ENCODE measurements at places on chromosomes 4 and X.

- DNase-seq = no peak
Measured at GRCh38 chr4:18676526-18676915, 655.0 kb upstream of the LCORL start.

DNA sequence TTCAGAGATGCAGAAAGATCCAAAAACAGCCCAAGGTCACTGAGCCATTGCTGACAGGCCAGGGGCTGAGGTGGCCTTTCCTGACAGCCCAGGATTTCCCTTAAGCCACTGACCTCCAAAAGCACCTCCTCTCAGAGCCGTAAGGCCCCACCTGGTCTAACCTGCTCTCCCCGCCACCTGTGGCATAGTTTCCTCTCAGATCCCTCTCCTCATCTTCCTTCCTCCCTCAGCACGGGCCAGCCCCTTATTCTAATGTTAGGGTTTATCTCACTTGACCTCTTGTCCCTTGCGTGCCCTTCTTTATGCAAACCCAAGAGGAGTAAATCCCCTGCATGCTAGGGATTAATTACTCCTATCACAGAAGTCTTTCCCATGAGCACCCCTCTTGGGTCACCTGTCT lies 113.0 kb downstream of the RBM47 start:
- DNase-seq = no peak

DNA sequence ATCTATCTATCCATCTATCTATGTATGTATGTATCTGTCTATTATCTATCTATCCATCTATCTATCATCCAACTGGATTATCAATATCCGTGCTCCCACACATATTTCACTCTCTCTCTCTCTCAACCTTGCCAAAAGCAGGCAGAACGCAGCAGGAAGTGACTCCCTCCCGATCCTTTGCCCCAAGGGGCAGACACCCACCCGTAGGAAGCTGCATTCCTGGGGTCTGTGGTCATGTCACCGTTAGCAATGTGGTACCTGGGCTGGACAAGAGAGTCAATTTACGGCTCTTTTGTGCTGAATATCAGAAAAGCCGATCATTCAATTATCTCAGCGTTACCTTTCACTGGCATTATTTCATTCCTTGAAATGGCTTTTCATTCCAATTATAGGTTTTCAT lies 119.6 kb upstream of the PPP2R3B start:
- DNase-seq = no peak

DNA sequence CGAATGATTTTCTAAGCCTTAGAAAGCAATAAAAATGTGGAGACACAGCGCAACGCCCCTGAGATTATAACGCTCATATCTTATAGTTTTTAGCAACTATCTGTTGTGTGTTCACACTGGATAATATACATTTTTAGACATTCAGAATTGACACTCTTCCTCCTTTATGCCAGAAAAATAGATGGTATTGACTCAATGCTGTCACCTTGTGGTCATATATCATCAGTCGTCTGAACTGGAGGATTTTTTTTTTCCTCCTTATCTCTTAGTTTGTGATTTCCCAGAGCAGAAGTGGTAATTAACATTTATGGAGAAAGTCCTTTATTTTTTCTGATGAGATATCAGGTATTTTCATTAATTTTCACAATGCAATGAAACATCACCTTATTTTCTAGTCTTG lies 759.6 kb downstream of the RAB28 start:
- no peak for DNase-seq

DNA sequence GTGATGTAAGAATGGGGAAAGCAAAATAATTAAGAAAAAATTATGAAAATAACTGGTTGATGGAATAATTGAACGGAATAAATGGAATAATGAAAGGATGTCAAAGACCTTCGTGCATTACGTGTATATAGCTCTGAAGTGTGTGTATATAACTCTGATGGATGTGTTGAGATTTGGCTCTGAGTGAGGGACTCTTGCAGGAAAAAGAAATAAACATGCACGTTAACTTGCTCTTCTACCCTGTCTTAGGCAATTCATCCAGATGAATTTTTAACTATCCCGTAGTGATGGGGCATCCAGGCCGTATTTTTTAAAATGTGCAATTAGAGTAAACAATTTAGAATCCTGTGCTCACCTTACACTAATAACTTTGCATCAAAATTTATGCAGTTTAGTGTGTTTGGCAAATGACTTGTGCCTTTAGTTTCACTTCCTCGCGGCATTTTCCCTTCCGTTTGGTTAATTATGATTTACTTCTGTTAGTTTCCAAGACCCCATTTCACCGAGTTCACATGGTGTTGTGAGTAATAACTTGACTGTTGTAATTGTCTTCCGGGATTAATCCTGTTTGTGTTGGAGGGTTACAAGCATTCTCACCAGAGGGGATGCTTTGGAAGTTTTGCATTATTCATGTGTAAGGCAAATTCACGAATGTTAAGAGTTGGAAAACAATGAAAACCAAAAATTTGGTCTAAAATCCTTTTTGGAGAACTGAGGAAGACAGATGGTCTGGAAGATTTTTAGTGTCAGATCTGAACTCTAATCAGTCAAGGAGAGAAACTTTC lies 256.5 kb upstream of the FAT1 start:
- DNase-seq = no peak

GRCh38 chrX:113514906-113515305 lies 674.3 kb upstream of the AMOT start:
- DNase-seq = no peak

GRCh38 chrX:112714357-112714918 lies 34.7 kb upstream of the LHFPL1 start:
- no peak for DNase-seq

- DNase-seq = peak; percentile 49
Measured at GRCh38 chrX:19554786-19555185, 39.5 kb upstream of the MAP3K15 start.

DNA sequence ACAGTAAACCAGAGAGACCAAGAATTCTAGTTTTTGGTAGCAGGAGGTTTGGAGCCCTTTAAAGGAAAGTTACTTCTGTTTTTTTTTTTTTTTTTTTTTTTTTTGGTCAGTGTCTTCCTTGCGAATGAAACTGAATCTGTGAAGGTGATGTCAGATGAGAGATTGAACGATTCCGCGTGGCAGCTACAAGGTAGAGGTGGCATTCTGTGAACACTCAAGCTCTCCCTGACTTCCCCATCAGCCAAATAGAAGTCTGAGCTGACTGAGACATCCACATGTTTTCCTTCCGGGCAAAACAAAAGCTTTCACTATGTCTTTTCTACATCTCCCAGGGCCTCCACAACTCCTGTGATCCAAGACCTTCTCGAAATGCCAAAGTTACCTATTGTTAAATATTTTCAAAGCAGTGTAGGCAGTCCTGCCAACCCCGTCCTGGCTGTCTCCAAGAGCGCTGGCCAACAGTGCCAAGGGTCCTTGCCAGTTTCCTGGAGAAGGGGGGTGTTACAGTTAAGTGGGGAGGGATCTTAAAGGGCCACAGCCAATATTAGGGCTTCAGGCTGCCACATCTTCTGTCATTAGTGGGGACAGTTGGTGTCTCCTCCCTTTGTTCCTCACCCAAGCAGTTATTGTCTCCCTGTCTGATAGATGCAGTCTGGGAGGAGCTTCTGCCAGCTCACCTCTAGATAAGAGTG lies 102.9 kb upstream of the SLC34A2 start:
- DNase-seq = no peak

- DNase-seq = no peak
Measured at GRCh38 chrX:149073479-149073878, 431.6 kb downstream of the IDS start.

DNA sequence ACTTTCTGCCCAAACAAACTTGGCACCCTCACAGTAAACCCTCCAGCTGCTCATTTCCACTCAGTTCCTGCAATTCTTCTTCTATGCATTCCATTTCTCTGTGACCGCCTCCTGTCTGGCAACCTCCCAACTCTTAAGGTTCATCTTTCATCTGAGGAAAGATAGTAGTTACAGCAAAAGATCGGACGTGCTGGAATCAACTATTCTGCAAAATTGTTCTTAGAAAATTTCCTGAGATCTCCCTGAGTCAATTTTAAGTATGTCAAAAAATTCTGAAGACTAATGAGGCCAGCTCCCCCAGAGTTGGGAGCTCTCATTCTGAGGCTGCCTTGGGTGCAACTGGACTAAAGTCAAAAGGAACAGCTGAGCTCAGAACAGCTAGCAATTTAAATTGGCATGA lies 1026.0 kb downstream of the ADGRL3 start:
- DNase-seq = no peak

DNA sequence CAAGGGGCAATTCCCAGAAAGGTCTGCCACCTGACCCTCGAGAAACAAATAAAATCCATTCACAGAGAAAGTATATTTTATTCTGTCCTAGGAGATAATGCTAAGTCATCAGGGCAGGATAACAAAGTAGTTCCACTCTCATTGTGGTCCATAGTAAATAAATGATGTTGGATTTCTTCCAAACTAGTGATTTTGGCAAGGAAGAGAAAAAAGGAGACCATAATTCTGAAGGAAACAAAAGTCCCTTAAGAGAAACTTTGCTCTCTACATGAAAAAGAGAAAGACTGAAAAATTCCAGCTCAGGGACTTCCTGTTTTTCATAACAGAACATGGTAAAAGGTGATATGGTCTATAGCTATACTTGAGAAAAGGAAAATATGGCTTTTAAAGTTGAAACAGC lies 71.5 kb upstream of the DDX60 start:
- DNase-seq = no peak

DNA sequence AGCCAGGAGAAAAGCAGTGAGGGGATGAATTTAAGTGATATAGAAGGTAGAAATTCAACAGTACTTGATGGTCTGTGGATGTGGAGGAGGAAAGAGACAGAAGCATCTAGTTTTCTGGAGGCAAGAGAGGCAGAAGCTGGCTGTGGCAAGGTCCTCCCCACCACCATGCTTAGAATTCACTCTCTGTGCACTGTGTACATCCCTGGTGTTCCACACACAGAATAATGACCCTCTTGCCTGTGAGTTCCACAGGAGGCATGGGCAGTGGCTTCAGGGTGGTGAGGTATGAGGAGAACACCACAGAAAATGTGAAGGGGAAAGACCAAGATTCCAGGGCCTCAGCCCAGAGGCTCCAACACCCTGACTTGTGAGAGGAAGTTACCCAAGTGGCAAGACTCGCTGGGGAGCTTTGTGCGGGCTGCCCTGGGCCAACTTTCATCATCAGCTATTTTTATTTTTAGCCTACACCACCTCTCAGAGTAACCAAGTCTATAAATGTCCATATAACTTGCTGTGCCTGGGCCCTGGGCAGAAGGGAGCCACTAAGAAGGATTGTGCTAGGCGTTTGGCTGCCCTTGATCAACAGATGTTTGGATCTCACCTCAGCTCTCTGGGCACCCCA lies 7.8 kb upstream of the INTS6L start:
- DNase-seq = no peak

GRCh38 chr4:98706200-98706813 lies 47.9 kb upstream of the TSPAN5 start:
- DNase-seq = no peak

GRCh38 chrX:68685685-68686084 lies 38.2 kb downstream of the STARD8 start:
- DNase-seq = no peak

- no peak for DNase-seq
Measured at GRCh38 chrX:1493412-1493811, 40.7 kb upstream of the ASMTL start.

- DNase-seq = no peak
Measured at GRCh38 chr4:55078987-55079386, 46.4 kb downstream of the KDR start.

DNA sequence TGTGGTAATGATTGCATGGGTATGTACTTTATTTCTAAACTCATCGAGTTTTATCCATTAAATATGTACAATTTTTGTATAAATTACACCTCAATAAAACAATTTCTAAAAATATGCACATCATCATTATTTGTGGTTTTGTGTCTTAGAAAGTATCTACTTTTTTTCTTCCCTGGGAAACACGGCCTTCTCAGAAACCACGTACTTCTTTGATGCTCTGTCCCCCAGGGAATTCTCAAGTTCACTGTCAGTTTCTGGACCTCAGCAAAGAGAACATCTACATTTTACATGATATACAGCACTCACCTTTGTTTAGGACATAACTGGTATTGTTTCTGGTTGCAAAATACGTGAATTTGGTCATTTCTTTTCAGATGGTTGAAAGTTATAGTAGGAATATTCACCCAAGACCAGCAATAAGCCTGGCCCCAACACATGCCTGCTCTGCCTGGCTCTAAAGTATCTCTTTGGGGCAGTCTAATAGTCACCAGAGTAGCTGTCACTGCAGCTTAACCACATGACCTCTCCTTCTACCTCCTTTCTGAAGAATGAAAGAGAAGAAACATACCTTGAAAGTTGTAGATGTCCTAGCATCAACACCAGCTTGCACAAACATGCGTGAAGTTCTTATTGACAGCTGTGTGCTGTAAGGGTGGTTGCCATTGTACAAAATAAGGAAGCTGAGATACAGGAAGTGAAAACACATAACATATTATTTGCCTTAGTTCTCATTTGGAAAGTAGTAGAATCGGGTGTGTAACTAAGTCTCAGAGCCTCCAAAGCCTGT lies 48.4 kb upstream of the SPANXN4 start:
- DNase-seq = no peak

- no peak for DNase-seq
Measured at GRCh38 chr4:128722911-128723310, 86.6 kb upstream of the JADE1 start.

DNA sequence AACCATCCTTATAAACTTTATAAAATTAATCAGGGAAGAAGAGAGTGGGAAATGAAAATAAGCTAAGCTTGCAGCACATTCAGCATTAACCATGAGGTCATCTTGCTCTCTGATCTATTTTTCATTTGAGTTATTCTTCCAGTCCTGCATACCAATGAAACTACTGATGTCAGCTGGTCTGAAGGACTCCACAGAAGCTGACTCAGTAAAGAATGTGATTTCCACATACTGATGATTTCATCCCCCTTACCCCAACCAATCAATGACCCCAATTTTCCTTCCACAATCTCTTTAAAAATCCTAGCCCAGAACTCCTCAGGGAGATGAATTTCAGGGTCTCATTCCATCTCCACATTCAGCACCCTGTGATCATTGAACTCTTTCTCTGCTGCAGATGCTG lies 18.8 kb upstream of the DSPP start:
- DNase-seq = no peak

DNA sequence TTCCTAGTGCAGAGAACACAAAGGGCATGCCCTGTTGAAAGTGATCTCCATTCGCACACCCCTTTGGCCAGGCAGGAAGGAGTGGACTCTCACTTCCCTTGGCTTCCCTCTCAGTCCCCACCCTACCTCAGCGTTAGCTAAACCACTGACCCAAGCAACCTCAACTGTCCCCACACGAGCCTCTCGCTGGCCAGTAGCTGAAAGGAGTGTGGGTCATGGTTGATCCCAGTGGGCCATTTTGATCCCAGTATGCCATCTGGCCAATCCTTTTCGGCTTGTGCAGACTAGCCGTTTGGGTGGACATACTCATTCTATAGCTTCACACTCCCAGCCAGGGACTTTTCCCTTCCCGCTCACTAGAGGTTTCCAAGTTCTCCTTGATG lies 24.4 kb upstream of the BCORL1 start:
- DNase-seq = no peak

DNA sequence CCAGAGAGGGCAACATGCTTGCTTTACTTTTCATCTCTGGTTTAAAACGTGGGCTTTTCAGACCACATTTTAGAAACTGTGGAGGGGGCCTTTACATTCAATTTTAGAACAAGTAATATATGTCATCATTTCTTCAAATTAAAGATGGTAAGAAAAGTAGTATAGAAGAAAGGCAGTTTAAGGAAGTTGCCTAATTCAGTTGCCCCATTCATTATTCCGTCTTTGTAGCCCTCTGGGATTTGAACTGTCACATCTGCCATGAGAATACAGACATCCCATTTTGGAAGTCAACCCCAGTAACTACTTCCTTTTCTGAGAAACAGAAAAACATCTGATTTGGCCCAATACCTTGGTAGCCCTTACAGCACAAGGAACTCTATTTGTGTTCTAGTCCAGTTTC lies 61.2 kb downstream of the PASD1 start:
- DNase-seq = no peak

Data from stimulated activated CD4-positive, alpha-beta T cell treated with anti-CD3 and anti-CD28 coated beads, Interleukin-4, amount 100 ng/mL, for 24 hours (primary cell).